ENCODE measurements at places on chromosomes 12 and 14. TPM values are rescaled to one million over a fixed set of nuclear protein-coding genes. Genes with fewer than 3 reads are reported as not detected.

Gene C12orf50
- not detected for total RNA-seq

DNA sequence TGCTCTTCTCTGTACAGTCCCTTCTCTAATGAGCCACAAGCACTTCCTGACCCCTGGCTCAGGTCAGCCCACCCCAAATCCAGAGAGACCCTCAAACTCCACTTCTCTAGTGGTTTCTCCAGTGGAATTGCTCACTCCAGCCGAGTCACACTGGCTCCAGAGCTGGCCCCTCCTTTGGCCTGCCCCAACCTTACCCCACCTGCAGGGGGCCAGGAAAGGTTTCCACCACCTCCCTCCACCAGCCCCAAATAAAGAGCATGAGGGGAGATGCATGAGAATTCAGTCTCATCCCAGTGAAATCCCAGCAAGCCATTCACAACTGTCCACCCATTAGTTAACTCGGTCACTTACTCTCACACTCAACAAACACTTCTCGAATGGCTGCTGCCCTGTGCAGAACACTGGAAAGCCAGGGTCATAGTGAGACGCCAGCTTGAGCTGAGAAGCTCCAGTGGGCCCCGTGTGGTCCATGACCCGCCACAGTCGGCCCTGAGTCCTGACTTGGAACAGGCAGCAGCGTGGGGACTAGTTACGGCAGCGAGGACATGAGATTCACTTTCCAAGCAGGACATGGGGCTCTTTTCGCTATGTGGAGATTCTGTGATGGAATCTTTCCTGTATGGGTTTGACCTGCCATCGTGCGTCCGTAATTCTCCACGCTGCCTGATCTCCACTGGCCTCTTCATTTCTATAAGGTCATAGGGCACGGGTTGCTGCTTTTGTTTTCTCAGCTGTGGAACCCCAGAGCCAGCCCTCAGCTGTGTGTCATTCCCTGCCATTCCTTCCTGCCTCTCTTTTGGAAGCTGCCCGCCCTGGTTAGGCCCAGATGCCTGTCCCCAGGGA, 44.2 kb downstream of the SLC6A12 start:
- H3K27me3 ChIP-seq = peaks cover 4% of the 10 kb centered on the region
- no peak overlapping the region for H3K27ac ChIP-seq
- H3K36me3 ChIP-seq = no peaks in the 10 kb centered on the region
- no peak overlapping the region for H3K4me3 ChIP-seq
- DNase-seq = no peak
- peaks cover 16% of the 10 kb centered on the region for H3K4me1 ChIP-seq

Gene KRT72
- total RNA-seq = 0.12 TPM

- H3K4me1 ChIP-seq = peaks cover 20% of the 10 kb centered on the region
- no peak overlapping the region for H3K4me3 ChIP-seq
- DNase-seq = no peak
- H3K36me3 ChIP-seq = peaks cover 7% of the 10 kb centered on the region
These were observed 75.1 kb upstream of the SLC38A4 start for GRCh38 chr12:46900734-46901463.

DNA sequence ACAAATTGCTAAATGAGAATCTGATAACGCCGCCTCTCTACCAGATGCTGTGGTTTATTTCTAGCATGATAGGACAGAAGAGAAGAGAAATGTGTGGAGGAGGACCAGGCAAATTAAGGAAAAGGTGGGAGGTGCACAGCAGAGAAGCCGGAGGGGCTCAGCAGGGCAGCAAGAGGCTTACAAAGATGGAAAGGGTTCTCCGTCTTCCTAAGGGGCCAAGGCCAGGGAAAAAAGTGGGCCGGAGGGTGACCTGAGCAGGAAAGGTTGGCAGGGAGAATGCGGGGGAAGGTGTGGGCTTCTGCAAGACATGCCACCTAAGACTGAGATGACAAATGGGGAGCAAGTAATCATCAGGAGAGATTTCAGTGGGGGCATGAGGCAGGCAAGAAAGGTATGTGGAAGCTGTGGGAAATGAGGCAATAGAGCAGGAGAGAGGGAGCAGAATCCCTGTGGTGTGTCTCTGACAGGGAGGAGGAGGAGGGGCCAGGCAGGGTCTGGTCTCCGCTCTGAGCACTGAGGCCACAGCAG, 18.7 kb downstream of the MANSC1 start:
- H3K4me3 ChIP-seq = no peak overlapping the region
- H3K36me3 ChIP-seq = no peaks in the 10 kb centered on the region
- DNase-seq = no peak
- H3K27ac ChIP-seq = no peak overlapping the region

GRCh38 chr14:77128414-77128891, 13.1 kb downstream of the ZDHHC22 start:
- no peak for DNase-seq
- no peak overlapping the region for H3K4me3 ChIP-seq
- H3K27ac ChIP-seq = no peak overlapping the region
- H3K4me1 ChIP-seq = peaks cover 2% of the 10 kb centered on the region

DNA sequence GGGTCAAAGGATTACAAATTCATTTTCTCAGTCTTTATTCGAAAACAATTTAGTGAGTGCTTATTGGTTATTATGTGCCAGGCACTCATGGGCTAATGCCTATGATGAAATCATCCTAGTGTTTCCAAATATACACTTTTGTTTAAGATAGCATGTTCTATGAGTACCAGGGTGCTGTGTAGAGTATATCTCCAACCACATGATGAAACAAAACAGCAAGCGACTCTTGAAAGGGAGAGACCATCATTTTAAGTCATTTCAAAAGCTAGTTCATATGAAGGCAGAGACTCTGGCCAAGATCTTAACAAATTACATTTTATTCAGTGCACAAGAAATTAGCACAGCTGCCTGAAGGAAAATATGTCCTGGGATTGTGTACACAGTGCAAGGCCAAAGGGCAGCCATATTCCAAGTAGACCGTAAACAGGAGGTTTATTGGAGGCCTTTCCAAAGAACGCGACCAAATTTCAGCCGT, 204.2 kb downstream of the EFCAB11 start:
- no peak overlapping the region for H3K4me3 ChIP-seq
- H3K36me3 ChIP-seq = peaks cover 9% of the 10 kb centered on the region
- H3K27ac ChIP-seq = no peak overlapping the region
- H3K27me3 ChIP-seq = no peaks in the 10 kb centered on the region
- peaks cover 23% of the 10 kb centered on the region for H3K4me1 ChIP-seq

DNA sequence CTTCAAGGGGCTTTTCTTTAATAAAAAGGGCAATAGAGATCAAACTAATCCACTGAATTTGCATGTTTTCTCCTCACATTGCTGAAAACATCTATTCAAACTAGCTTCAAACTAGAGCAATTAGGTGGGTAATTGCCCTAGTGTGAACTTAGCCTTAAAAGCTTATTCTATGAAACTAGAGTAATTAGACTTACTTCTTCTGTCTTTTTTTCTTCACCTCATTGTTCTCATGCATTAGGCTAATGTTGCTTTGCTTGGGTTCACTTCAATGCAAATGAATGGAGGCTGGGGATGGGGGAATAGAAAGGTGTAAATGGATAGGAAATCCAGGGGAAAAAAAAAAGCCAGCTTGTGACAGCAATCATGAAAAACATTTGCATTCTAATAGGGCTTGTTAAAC, 414.8 kb upstream of the LMO3 start:
- no peaks in the 10 kb centered on the region for H3K4me1 ChIP-seq
- H3K36me3 ChIP-seq = no peaks in the 10 kb centered on the region
- DNase-seq = no peak
- H3K4me3 ChIP-seq = no peak overlapping the region
- H3K27me3 ChIP-seq = no peaks in the 10 kb centered on the region

- H3K4me1 ChIP-seq = peaks cover 8% of the 10 kb centered on the region
- H3K4me3 ChIP-seq = no peak overlapping the region
- H3K27ac ChIP-seq = peak overlapping the region; percentile 6
These were observed 13.0 kb downstream of the PARP2 start for GRCh38 chr14:20356422-20356821.

GRCh38 chr12:57343703-57344378, 87.0 kb downstream of the R3HDM2 start:
- peak; percentile 26 for DNase-seq
- H3K27me3 ChIP-seq = no peaks in the 10 kb centered on the region
- H3K4me1 ChIP-seq = peaks cover 39% of the 10 kb centered on the region
- peaks cover 38% of the 10 kb centered on the region for H3K36me3 ChIP-seq
- H3K27ac ChIP-seq = peak overlapping the region; percentile 73
- no peak overlapping the region for H3K4me3 ChIP-seq

DNA sequence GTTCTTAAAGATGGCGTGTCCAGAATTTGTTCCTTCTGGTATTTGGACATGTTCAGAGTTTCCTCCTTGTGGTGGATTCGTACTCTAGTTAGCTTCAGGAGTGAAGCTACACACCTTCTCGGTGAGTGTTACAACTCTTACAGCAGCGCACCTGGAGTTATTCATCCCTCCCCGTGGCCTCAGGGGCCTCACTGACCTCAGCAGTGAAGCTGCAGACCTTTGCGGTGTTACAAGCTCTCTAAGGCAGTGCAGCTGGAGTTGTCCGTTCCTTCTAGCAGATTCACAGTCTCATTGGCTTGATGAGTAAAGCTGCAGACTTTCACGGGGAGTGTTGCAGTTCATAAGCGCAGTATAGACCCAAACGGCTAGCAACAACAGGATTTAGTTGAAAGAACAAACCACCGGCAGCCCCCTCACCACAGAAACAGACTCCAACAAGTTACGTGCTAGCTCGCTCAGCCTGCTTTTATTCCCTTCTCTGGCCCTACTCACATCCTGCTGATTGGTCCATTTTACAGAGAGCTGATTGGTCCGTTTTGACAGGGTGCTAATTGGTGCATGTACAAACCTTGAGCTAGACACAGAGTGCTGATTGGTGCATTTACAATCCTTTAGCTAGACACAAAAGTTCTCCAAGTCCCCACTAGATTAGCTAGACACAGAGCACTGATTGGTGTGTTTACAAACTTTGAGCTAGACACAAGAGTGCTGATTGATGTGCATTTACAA, 4.5 kb upstream of the CDKN3 start:
- no peak for DNase-seq
- H3K4me3 ChIP-seq = no peak overlapping the region
- H3K4me1 ChIP-seq = peaks cover 4% of the 10 kb centered on the region
- no peak overlapping the region for H3K27ac ChIP-seq
- no peaks in the 10 kb centered on the region for H3K36me3 ChIP-seq
- peaks cover 6% of the 10 kb centered on the region for H3K27me3 ChIP-seq

- peaks cover 82% of the 10 kb centered on the region for H3K27me3 ChIP-seq
- H3K27ac ChIP-seq = no peak overlapping the region
- H3K4me1 ChIP-seq = peaks cover 11% of the 10 kb centered on the region
- no peak overlapping the region for H3K4me3 ChIP-seq
- DNase-seq = no peak
- H3K36me3 ChIP-seq = peaks cover 8% of the 10 kb centered on the region
These were observed 16.0 kb downstream of the NKX2-1 start for GRCh38 chr14:36503771-36504741.

- no peaks in the 10 kb centered on the region for H3K27me3 ChIP-seq
- H3K36me3 ChIP-seq = no peaks in the 10 kb centered on the region
- peak overlapping the region; percentile 44 for H3K27ac ChIP-seq
- peaks cover 38% of the 10 kb centered on the region for H3K4me1 ChIP-seq
- H3K4me3 ChIP-seq = peak overlapping the region; percentile 45
- no peak for DNase-seq
These were observed 50.4 kb upstream of the RIN3 start for GRCh38 chr14:92463141-92463540.

Gene MARS1
- total RNA-seq = 460 TPM

Gene DRAM1
- 6.7 TPM for total RNA-seq

- H3K27me3 ChIP-seq = no peaks in the 10 kb centered on the region
- no peaks in the 10 kb centered on the region for H3K4me1 ChIP-seq
- no peak overlapping the region for H3K27ac ChIP-seq
- DNase-seq = no peak
- no peak overlapping the region for H3K4me3 ChIP-seq
These were observed 118.8 kb downstream of the SLC6A15 start for GRCh38 chr12:84793558-84794367.

Gene KLRC2
- total RNA-seq = not detected

Gene ORAI1
- total RNA-seq = 44.0 TPM

GRCh38 chr12:153080-153746, 60.7 kb downstream of the SLC6A12 start:
- DNase-seq = peak; percentile 73
- no peak overlapping the region for H3K27ac ChIP-seq

DNA sequence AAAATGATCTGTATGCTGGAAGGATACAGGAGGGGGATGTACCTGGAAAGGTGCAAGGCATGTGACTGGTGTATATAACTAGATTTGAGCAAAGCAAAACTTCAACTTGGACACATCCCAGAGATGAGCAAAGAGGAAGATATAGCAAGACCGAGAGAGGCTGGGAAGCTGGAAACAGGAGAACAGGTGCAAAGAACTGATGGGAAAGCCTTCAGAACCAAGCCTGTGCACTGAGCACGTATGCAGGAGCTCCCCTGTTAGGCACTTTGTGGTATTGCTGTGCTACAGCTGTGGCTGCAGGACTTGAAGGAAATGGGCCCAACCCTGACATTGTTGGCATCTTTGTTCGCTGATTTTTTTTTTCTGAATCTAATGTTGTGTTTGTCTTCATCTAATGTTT, 120.7 kb upstream of the PWP1 start:
- no peak overlapping the region for H3K27ac ChIP-seq
- no peak for DNase-seq
- no peak overlapping the region for H3K4me3 ChIP-seq

DNA sequence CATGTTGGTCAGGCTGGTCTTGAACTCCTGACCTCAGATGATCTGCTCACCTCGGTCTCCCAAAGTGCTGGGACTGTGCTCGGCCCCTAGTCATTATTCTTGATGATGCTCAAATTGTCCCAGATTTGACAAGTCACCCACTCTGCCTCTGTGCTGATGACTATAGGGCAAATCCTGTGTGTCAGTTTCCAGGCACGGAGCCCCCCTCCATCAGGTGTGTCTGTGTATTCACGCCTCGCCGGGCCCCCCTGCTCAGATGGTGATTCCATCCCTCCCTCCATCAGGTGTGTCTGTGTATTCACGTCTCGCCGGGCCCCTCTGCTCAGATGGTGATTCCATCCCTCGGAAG, 4.3 kb upstream of the GPR132 start:
- no peak overlapping the region for H3K4me3 ChIP-seq
- DNase-seq = no peak
- H3K27ac ChIP-seq = peak overlapping the region; percentile 85
- peaks cover 57% of the 10 kb centered on the region for H3K4me1 ChIP-seq

- DNase-seq = no peak
- no peaks in the 10 kb centered on the region for H3K36me3 ChIP-seq
- H3K4me1 ChIP-seq = no peaks in the 10 kb centered on the region
- H3K27me3 ChIP-seq = no peaks in the 10 kb centered on the region
- no peak overlapping the region for H3K27ac ChIP-seq
These were observed 85.3 kb upstream of the BCL11B start for GRCh38 chr14:99357151-99357915.

All from activated naive CD8-positive, alpha-beta T cell treated with anti-CD3 and anti-CD28 coated beads for 36 hours (primary cell).